ENCODE measurements at places on chromosomes 7 and 10. TPM values are rescaled to one million over a fixed set of nuclear protein-coding genes. Genes with fewer than 3 reads are reported as not detected.

DNA sequence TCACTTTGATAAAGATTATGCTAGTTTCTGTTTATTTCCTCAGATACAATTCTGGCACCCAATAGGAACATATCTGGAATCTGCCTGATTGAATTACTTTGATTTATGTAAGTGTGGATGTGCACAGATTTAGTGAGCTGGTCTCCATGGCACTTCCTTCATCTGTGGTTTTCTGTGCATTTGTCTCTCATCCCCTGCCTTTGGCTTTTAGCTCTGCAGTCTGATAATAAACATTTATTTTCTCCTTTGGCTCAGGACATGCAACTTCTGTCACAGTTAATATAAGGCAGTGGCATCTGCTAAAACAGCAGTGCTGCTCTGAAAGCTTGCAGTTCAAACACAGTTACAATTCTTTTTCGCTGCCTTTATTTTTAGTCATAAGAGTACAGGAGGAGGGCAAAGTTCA lies 273.7 kb upstream of the CHRM2 start:
- no peak for DNase-seq

Gene FAM25A
- total RNA-seq: not detected

DNA sequence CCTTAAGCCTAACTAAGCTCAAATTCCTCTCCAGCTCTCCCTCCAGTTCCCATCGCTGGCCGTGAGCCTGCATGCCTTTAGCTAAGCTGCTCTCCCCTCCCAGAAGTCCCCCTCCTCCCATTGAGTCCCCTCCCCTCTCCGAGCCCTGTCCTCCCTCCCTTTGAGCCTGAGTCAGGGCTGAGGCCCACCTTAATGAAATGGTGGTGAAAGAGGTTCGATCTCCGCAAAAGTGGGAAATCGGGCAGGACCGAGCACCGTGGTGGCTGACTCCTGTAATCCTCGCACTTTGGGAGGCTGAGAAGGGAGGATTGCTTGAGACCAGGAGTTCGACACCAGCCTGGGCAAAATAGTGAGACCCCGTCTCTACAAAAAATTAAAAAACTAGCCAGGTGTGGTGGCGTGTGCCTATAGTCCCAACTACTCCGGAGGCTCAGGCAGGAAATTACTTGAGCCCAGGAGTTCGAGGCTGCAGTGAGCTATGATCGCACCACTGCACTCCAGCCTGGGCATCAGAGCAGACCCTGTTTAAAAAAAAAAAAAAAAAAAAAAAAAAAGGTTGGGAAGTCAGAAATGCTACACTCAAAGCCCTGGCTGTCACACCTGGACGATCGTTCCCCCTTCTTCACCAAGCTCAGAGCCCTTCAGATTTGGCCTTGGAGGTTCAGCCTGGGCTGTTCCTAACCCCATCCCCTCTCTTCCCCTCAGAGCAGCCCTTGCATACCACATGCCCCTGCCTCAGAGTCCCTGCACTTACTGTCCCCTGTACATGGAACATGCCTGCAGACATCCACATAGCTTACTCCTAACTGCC lies 995 bp upstream of the CLDN3 start:
- DNase-seq: no peak

DNA sequence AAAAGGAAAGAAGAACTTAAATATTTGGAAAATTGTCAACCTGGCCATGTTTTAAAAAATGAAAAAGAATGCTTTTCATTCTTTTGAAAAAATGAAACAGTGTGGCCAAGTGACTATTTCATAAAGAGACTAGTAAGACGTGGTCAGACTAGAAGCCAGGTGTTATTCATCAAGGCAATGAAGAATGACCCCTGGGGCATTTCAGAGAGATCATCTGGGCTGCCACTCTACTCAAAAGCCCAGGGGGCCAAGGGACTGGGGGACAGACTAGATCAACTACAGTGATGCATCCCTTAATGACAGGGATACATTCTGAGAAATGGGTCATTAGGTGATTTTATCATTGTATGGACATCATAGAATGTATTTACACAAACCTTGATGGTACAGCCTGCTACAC lies 199.4 kb downstream of the STK31 start:
- DNase-seq: no peak

DNA sequence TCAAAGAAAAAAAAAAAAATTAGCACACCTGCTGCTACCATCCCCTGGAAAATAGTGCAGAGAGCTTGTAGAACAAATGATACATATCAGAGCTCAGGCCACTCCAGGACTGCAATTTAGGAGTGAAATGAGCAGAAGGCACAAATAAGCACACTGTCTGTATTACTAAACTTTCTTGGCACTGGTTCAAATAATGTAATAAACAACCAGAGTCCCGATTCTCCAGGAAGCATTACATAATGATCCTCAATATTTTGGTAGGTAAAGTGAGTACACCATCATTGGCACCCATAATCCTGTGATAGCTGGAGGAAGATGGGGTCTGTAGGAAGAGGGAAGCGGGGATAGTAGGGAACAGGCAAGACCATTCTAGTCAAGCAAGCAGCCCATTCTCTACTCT lies 74.3 kb downstream of the SVOPL start:
- no peak for DNase-seq

- DNase-seq: peak; percentile 97
Observed at GRCh38 chr7:32093415-32094408, 23.5 kb upstream of the PDE1C start.

GRCh38 chr10:34260904-34261303 lies 554.2 kb downstream of the PARD3 start:
- no peak for DNase-seq

DNA sequence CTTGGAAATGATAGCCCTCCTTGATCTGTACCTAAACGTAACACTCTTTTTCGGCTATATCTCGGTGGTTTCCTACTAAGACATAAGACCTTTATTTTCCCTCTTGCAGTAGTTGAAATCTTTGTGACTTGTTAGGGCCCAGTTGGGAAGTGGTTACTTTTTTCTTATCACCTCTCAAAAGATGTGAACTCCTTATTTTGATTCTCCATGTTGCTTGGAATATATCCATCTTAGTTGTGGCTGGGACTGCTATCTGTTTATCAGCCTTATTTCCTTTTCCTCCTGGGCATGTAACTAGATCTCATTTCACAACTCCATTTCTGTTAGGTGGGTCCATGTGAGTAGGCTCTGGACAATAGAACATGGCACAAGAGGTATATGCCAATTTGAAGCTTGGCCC lies 4.1 kb upstream of the CPED1 start:
- no peak for DNase-seq

Gene SGCE
- total RNA-seq: 24.0 TPM

Gene CLRN3
- total RNA-seq: not detected

- DNase-seq: no peak
Observed at GRCh38 chr7:155090684-155091083, 20.6 kb downstream of the HTR5A start.

DNA sequence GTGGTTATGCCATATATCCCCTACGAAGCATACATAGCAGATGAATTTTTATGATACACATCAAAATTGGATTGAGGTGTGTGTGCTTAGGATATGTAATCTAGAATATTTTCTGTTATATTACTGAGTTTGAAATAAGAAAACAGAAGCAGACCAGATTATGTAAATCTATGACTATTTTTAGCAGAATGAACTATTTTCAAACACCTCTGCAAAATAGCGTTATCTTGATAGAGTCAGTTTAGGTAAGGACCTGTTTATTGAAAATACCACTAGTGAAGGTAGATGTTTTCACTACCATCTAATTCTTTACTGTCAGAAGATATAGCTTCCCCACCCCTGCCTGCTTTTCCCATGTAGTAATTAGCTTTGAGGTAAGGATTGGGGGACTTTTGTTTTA lies 9.1 kb downstream of the LANCL2 start:
- no peak for DNase-seq

DNA sequence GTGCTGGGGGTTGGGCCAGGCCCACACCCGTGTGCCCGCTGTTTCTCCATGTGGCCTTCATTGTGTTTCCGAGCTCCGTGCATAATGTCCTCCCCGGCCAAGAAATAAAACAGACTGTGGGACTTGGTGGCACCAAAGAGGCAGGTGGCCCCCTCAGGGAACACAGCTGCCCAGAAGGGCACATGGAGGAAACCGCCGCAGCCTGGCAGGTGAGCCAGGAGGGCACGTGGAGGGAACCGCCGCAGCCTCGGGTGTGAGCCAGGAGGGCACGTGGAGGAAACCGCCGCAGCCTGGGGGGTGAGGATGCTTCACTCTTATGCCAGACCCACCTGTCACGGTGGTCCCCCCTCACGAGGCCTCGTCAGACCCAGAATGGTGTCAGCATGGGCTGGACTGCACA lies 288.7 kb downstream of the WDR37 start:
- no peak for DNase-seq

GRCh38 chr10:80133206-80133605 lies 676 bp downstream of the PLAC9 start:
- DNase-seq: no peak

- no peak for DNase-seq
Observed at GRCh38 chr10:27482984-27483956, 20.8 kb upstream of the RAB18 start.

- no peak for DNase-seq
Observed at GRCh38 chr7:14339861-14340260, 350.4 kb upstream of the ETV1 start.

DNA sequence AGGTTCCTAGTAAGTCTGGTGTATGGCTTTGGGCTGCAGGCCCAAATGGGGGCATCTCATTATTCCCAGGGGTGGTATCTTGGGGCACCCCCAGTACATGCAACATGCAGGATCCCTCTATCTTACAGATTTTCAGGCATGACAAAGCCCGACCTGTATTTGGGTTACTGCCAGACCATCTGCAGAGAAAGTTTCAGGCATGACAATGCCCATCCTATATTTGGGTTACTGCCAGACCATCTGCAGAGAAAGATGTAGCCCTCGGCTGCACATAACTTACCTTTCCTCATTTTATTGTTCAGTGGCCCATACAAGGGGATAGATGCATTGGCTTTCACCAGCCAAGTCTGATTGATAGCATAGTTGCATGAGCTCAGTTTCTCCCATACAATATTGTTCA lies 112.2 kb upstream of the RAB18 start:
- DNase-seq: no peak

GRCh38 chr7:72028267-72028666 lies 383.9 kb downstream of the CALN1 start:
- DNase-seq: no peak

Gene HOXA6
- not detected for total RNA-seq

Gene COL17A1
- 2.4 TPM for total RNA-seq

DNA sequence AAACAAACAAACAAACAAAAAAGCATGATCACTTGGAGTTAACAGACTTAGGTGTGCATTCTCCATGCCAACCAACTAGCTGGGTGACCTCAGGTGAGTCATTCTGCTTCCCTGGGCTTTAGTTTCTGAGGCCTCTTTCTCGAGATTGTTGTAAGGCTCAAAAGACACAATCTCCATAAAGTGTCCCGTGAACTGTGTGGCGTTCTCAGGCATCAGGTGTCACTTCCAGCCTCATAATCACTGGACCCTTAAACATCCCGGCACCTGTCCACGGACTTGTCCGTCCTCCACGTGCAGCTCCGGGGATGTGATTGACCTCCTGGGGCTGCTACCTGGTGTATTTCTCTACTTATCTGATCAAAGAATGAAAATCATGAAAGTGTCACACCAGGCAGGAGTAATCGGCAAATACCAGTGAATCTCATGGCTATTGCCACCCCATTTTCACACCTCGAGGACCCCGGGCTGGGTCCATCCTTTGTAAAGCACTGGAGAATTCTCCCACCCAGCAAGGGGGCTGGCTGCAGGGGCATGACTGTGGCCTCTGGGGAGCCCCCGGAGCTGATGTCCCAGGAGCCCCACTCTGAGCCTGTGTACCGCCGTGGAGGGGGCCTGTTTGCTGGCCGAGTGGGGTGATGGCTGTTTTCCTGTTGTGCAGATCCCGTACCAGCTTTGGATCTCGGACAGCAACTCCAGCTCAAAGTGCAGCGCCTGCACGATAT lies 189.8 kb upstream of the SH2B2 start:
- no peak for DNase-seq

Gene PLA2G12B
- total RNA-seq: not detected

- DNase-seq: no peak
Observed at GRCh38 chr7:130982160-130982638, 248.2 kb upstream of the KLF14 start.

DNA sequence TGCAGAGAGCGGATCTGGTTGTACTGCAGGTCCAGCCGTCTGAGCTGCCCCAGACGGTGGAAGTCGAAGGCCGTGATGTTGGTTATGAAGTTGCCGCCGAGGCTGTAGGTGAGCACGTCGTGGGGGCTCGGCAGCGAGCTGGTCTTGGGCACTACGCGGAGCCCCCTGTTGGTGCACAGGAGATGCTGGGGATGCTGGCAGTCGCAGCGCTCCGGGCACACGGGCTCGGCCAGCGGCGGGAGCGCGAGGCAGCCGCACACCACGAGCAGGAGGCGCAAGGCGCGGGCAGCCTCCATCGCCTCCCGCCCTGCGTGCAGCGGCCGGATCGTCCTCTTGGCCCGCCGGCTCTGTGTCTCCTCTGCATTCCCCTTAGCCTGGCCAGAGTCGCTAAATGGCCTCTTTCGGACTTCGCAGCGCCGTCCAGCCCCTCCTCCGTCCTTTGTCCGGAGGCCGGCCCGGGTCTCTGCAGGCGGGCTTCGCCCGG lies 337 bp downstream of the TRIL start:
- no peak for DNase-seq

Gene NRCAM
- 0.86 TPM for total RNA-seq

DNA sequence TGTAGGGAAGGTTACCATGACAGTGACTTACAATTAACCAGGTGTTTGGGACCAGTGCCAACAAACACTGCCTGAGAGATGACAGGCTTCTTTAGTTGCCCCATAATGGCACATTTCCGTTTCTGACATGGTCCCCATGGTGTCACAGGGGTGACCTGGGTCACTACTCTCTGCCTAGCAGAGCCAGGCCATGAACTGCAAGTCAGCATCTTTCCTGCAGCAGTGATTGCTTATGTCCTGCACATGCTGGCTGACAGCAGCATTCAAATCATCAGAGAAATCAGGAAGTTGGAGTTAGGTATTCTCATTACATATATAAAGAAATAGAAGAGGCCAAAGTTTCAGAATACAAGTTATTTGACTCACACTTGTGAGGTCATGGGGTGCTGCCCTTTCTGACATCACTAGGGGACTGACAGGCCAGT lies 47.1 kb upstream of the ZNRF2 start:
- DNase-seq: no peak

Gene MEIG1
- total RNA-seq: not detected

Gene ADAP1
- 33.3 TPM for total RNA-seq

Gene CLEC5A
- total RNA-seq: not detected
